NCI-H524 (cell line): ENCODE measurements at places on chromosomes 4 and X.

DNA sequence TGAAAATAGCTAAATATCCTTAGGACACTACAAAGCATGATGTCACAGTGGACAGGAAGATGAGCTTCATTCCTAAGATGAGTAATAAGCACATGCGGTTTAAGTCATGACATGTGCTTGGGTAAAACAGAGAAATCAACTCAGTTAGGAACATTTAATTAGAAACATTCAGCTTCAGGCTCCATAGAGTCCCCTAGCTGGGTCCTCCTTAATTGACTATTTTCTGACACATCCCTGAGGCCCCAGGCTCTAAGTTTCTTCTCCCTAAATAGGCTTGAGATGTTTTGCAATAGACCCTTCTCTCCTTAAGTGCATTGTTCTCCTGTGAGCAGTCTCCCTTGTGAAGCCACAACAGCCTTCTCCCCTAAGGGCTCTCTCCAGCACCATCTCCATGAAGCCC is 70.4 kb upstream of the ANXA3 start:
- DNase-seq = no peak

- no peak for DNase-seq
Measured at GRCh38 chr4:153010146-153010545, 74.0 kb downstream of the FHDC1 start.

- DNase-seq = no peak
Measured at GRCh38 chr4:10061650-10062415, 40.5 kb upstream of the SLC2A9 start.

DNA sequence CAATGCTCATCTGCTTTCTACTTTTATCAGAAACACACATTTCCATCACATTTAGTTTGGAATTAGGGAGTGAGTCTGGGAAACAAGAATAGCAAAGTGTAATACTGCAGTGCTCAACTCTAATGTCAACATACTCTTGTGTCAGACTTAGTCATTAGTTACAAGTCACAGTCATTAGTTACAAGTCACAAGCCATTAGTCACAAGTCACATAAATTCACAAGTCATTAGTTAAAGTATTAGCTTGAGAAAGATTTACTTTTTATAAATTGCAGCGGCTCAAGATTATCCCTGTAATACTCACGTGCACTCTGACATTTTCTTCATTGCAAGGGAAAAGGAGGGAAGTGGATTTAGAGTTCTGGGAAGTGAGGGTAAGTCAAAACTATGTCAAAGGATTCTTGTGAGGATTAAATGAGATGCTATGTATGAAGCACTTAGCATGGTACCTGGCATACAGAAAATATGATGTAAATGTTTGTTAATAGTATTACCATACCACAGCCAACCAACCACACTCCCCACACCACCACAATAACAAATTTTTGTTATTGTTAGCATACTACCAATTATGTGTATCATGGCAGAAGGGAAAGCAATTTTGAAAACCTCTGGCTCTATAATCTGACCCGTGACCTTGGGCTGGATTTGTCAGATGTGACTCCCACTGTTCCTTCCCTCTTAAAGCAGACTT is 116.6 kb downstream of the ARHGAP24 start:
- DNase-seq = no peak

DNA sequence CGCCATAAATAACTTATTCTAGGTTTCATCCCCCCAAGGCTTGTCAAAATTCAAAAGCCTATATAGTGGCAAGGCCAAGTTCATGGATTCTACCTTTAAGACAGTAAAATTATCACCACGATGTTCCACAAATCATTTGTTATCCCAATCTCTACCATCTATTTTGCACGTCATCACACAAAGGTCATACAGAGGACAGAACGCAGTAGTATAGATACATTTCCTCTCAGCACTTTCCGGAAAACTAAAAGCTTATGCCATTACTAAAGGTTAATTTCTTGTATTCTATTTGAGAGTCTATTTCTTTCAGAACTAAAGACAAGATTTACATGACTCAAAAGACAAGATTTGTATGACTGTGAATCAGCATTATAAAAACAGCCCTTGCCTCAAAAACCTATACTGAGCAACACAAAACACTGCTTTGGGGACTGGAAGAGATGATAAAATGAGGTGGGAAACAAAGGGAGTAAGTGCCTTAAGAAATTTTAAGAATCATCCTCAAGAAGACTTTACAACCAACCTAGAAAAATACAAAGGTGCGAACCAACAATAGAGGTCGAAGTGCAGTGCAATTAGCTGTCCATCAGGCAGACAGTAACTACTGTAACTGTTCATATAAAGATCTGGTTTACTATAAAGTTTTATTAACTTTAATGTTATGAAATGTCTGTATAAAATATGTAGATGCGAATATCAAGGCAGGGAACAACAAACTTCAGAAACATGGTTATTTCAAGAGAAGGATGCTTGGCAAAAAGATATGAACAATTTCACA is 7.6 kb downstream of the UBE2D3 start:
- no peak for DNase-seq

DNA sequence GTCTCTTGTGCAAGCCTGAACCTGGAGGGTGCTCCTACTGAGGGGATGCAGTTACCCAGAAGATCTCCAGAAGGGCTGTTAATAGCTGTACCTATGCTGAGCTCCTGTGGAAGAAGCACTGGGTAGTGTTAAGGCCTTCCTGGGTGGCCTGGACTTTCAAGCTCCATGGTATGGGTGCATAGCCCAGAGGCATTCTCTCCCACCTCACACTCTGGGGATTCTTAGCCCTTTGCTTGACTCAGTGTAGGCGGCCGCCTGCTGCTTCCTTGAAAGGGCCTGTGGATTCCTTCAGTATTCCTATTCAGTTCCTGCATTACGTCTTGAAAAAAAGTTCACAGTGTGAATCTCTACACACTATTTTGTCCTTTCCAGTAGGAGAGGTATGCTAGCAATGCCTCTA is 235.7 kb upstream of the MAGEB16 start:
- no peak for DNase-seq

DNA sequence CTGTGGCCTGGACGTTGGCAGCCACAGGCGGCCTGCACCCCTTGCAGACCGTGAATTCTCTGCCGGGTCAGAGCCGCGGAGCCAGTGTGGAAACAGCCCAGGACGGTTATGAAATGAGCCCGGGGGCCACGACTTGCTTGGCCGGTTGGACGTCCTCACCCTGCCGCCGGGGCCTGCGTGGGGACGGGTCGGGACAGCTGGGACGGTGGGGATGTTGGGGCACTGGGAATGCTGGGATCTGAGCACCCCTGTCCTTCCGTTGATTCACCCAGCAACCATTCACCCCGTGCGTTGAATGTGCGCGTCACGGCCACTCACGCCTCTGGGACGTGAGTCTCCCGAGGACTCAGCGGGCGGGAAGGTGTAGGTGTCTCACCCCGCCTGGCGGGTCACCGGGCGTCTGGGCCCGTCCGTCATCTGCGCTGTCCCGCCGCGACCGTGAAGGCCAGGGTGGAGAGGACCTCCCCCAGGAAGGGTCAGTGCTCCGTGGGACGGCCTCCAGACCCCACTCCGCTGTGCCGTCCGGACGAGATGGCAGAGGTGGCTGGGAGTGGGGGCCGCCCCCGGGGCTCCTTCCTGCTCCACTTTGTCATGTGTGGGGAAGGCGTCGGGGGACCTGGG is 4.5 kb upstream of the PLCXD1 start:
- DNase-seq = no peak

- no peak for DNase-seq
Measured at GRCh38 chrX:106286053-106286650, 118.0 kb downstream of the PWWP3B start.

DNA sequence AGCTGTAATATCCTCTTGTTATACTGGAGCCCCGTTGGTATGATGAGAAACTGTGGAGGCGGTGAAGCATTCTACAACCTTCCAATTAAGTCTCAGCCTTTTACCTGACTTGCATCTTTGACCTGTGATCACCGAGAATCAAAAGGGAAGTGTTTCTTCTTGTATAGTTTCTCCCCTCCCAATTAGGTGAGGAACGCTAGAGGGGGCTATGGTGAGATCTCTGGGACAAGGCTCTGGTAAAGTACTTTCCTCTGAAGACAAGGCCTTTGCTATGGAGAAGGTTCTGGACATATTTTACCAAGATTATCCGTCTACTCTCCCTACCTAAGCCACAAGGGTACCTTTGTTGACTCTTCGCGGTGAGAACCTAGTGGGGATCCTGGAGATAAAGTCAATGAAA is 111.3 kb downstream of the CBLL2 start:
- DNase-seq = no peak

DNA sequence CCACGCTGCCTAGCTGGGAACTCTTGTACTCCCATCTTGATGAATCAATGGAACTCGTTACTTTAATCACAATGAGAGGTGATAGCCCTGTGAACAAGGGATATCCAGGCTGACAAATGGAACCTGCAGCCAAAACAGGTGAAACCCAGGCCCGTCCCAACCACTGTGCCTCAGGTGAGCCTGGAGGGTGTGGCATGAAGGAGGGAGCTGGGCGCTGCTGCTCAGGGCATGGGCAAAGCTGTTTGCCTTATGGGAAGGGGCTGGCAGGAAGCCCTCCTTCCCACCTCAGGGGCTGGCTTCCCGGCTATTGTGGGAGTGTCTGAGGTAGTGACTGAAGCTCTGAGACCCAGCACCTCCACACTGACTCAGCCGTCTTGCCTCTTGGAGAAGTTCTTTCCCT is 209.4 kb upstream of the ATP6AP2 start:
- no peak for DNase-seq

DNA sequence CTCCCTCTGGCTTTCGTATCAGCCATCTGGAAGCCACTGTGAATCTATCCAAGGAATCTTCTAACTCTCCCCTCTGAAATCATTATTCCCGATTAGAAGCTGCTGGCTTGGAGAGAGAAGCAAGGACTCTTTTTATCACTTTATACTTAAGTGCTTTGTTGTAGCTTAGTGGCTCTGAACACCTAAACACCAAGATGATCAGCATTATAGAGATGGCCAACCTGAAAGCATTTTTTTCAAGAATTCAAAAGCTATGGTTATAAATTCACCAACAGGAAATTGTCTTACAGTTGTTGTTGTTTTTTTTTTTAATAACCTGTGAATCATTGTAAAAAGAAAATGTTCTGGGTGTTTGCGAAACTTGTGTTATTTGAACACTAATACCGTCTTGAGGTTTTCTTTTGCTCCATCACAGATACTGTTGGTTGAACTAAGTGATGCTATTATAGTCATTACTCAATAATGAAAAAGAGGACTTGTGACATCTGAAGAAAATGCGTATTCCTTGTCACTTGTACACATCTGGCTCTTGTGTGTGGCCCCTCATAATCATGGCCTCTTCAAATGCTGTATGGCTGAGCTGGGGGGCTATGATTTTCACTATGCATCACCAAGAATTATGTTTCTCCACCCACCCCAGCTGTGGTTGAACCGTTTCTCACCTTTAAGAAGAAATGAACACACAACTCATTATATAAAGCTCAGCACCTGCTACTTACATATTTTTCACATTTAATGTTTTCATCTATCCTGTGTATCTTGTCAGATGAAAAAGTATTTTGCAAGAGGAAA is 11.8 kb upstream of the SMIM43 start:
- peak; percentile 50 for DNase-seq

DNA sequence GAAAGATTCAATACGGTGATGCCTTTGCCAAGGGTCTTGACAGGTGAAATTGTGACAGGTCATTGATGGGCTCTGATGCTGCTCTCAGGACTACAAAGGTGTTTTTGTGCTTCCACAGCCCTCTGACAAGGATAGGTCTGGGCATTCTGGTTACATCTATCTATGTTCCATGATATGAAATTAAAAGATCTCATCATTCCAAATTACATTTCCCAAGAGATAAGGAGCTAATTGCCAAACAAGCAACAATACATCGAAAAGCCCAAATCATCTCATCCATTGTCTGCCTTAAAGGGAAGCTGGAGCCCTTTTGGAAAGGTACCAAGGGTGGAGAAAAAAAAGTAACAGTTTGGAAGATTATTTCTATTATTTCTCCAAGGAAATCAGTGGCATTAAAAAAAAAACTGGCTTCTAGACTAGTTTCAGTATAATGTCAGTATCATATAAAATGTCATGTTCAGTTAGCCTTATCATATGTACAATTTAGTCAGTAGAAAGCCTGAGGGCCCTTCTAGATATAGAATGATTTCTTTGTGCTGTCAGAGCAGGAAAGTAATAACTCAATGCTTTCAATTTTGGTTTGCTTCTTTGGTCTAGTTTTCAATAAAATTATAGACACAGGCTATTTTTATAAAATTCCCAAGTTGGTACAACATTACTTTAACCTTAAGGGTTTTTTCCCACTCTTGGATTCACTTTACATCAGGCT is 224.5 kb upstream of the GPRIN3 start:
- no peak for DNase-seq

GRCh38 chrX:26557691-26558321 is 341.8 kb downstream of the MAGEB5 start:
- DNase-seq = peak; percentile 76

DNA sequence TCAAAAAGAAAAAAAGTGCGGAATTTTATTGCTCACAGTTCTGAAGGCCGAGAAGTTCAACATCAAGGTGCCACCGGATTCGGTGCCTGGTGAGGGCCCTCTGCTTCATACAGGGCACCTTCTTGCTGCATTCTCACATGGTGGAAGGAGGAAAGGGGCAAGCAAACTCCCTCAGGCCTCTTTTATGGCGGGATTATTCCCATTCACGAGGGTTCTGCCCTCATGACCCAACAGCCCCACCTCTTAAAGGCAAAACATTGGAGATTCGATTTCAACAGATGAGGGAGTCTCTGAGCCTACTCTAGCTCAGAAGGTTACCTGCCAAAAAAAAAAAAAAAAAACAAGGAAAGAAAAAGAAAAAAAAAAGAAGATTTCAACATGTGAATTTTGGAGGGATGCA is 64.1 kb upstream of the CBR4 start:
- DNase-seq = no peak

DNA sequence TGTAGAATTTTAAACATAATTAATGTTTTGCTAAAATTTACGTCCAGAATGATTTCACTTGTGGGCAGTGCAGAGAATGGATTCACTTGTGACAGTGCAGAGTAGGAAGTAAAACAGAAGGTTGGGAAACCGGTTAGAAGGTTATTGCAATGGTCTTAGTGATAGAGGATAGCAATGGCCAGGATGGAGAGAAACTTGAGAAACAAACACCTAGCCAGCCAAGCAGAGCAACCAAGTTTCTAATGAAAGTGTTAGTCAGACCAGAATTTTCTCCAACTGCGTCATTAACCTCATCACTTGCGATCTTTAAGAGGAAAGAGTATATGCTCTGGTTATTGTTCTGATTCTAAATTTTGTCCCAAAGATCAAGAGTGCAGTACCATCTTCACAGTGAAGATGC is 50.0 kb upstream of the TBC1D9 start:
- DNase-seq = no peak

DNA sequence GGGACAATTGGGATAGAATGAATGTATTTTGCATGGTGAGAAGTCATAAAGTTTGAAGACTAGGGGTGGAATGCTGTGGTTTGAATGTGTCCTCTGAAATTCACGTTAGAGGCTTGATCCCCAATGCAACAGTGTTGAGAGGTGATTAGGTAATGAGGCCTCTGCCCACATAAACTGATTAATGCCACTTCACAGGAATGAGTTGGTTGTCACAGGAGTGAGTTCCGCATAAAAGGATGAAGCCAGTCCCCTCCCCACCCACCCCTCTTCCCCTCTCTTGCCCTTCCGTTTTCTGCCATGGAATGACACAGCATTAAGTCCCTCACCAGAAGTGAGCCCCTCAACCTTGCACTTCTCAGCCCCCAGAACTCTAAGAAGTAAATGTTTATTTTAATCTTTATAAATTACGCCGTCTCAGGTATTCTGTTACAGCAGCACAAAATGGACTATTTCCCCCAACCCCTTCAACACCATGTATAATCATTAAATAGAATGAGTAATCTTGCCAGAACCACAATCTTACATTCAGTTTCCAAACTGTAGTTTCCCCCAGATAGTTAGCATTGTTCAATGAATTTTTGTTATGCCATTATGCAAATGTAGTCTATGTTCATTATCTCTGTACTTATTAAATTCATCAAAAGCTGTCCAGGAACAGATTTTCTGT is 5.5 kb upstream of the MMAA start:
- no peak for DNase-seq

- DNase-seq = peak; percentile 47
Measured at GRCh38 chrX:150365051-150365989, 2.2 kb downstream of the MAMLD1 start.
